ENCODE measurements at places on chromosomes 5 and 9. TPM values are rescaled to one million over a fixed set of nuclear protein-coding genes. Genes with fewer than 3 reads are reported as not detected.

GRCh38 chr9:133930046-133930681 is 62.0 kb downstream of the VAV2 start:
- DNase-seq: no peak

SMIM33 gene
- 0.17 TPM for total RNA-seq

ATP10B gene
- total RNA-seq: 119 TPM

- no peak for DNase-seq
These were observed 162.1 kb upstream of the PCSK5 start for GRCh38 chr9:75728391-75728790.

FOXD4L6 gene
- not detected for total RNA-seq

GRCh38 chr5:116502616-116503015 is 72.0 kb downstream of the SEMA6A start:
- DNase-seq: no peak

NSMF gene
- total RNA-seq: 69.6 TPM

GRCh38 chr5:181263633-181264032 is 2.7 kb upstream of the TRIM52 start:
- DNase-seq: no peak

DNA sequence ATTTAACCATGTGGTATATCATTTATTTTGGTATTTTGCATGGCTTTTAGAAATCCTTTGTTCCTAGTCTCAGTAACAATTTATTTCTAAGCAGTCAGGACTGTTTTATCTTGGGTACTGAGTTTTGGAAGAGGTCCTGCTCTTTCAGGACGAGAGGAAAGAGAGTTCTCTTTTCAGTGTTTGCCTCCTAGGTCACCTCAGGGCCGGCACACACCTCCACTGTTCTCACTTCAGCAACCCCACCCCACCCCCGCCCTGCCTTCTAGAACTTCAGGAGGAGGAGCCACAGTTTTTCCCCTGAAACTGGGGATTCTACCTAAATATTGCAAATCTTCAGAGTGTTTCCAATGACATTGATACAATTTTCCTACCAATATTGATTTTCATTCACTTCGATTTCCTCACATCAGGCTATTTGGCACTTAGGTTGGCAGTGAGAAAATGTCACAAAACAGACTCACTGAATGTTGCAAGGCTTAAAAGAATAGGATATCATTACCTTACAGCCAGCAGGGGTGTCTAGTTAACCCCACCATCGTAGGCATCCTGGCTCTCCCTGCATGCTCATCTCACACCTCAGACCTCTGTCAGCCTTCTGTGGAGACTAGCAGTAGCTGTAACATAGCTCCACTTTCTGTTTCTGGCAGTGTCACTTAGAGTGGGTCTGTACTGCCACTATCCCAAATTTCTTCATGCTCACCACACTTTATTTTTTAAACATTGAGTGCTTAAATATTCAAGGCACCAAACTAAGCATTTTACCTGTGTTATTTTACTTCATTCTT is 5.4 kb downstream of the IGIP start:
- no peak for DNase-seq

- no peak for DNase-seq
These were observed 217.5 kb upstream of the NMUR2 start for GRCh38 chr5:152622628-152623027.

DNA sequence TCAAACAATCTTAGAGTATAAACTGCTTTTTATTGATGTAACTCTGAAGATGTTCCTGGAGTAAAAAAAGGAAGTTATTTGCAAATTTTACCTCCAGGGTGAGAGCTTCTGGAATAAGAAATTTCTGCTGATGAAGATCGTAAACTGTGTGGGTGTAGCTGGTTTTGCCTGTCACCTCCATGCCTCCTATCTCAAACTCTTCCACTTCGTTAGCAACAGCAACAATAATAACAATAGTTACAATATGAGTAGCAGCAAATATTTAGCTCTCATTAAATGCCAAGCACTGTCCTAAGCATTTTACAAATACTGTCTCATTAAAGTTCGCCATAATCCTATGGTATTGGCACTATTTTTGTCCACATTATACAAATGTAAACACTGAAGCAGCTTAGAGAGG is 57.9 kb downstream of the GCNT1 start:
- no peak for DNase-seq

CCDC180 gene
- 4.0 TPM for total RNA-seq

DNA sequence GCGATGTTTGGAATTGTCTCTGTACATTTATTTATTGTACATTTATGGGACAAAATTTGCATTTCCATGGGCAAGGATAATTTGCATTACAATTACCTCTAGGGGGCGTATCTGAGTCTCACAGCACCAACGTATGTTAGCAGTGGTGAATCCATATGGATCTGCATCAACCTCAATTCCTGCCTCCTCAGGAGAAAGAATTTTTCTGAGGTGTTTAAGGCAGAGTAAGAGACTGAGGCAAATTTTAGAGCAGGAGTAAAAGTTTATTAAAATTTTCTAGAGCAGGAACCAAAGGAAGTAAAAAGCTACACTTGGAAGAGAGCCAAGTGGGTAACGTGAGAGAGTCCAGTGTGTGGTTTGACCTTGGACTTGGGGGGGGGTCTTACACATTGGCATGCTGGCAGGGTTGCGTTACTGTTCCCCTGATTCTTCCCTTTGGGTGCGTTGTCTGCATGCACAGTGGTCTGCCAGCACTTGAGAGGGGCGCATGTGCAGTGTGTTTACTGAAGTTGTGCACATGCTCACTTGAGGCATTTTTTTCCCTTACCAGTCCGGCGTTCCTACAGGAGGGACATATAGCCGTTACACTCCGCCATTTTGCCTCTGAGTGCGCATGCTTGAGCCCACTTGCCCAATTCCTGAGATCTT is 21.0 kb upstream of the RAB14 start:
- DNase-seq: no peak

DNA sequence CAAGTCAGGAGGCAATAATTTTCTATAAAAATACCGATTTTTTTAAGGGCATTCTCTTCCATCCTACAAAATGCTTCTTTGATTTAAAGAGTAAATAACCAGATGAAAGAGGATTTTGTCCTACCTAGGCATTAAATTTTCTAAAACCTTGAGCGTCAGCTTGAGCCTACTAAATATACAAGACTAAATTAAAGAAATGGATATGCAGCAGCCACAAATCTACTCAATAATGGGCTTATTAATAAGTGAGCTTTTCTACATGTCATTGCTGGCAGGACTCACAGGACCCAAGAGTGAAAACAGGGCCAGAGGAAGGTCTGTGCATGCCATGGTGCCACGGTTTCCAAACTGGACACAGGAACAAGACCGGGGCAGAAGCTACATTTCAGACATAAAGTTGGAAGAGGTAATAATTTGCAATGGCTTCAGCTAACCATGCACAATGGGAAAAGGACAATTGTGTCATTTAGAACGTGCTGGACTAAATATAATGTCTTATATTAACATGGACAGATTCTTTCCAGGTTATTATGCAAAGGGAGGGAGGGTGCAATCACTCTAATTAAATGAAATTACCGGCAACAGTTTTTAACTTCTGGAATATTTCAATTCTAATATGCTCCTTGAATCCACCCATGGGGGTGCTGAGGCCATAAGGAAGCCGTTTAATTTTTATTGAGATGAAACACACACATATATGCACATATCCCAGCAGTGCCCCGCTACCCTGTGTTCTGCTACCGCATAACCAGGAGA is 5.2 kb downstream of the WHRN start:
- DNase-seq: no peak

DNA sequence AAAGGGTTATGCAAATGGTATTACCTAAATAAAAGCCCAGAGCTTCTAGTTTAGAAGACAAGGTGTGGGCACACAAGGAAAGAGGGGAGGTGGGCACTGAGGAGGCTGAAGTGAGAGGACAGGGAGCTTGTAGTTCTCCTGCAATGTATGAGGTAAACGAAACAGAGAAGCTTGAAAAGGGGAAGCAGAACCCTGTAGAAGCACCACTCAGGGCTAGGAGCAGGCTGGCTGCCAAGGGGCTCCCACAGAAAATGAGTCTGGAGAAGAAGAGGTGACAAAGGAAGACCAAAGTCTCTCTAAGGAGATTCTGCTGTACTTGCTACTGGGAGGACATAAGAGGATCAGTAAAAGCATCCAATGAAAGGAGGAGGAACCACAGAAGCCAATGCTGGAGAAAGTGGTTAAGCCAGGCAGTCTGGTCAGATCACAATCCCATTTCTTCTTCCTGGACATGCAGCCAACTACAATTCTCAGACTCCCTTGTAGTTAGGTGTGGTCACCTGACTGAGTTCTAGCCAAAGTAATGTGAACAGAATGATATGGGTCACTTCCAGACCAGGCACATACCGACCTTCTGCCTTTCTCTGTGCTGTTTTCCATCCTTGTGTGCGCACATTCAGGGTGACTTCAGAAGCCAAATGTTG is 174.5 kb upstream of the MAP3K1 start:
- peak; percentile 78 for DNase-seq

MACIR gene
- total RNA-seq: 13.0 TPM

GRCh38 chr5:170277867-170278281 is 19.7 kb downstream of the LCP2 start:
- DNase-seq: no peak

- DNase-seq: peak; percentile 81
These were observed 173.9 kb upstream of the TNC start for GRCh38 chr9:115291841-115292240.
